Hindlimb muscle (tissue), 1 donor: ENCODE measurements at places on chromosomes 2 and 18.
A peak's percentile ranks its signal among the peaks of the same experiment; 100 is the strongest.

- DNase-seq, result no peak
Measured at GRCh38 chr2:27122791-27123190, 824 bp upstream of the ABHD1 start.

DNA sequence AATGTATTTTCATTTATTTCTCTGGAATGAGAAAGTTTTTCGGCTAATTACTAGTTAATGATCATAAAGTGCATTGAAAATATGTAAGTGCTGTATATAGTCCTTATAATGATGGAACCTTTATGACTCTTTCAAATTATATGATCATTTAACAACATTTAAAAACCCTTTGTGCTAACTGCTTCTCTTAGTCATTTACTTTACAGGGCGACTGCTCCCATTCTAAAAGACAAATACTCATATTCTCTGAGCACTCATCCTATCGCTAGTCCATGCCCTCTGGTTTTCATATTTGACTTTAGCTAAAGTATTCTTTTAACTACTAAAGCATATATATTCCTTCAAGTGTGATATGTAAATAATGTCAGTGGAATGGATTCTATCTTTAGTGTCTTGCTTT lies 168.2 kb downstream of the CDH7 start:
- no peak for DNase-seq

- DNase-seq, result no peak
Measured at GRCh38 chr2:26892133-26892532, 44.2 kb downstream of the DPYSL5 start.

DNA sequence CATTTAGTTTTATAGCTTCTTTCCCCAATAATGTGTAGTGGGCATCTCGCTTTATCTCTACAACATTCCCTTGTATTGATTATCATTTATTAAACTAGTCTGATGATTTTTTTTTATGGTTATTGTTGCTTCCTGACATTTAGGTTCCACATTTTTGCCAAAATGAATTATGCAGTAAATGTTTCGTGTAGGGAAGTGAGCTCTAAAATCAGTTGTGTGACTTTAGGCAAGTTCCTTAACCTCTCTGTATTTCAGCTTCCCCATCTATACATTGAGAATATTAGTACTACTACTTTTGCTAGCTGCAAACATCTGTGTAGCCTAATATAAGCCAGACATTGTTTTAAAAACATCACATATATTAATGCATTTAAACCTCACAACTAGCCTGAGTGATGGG lies 22.9 kb downstream of the SOCS6 start:
- DNase-seq, result no peak

GRCh38 chr2:9208875-9209274 lies 2.3 kb downstream of the ASAP2 start:
- DNase-seq, result no peak

GRCh38 chr18:59051470-59052165 lies 88.1 kb upstream of the SEC11C start:
- no peak for DNase-seq

DNA sequence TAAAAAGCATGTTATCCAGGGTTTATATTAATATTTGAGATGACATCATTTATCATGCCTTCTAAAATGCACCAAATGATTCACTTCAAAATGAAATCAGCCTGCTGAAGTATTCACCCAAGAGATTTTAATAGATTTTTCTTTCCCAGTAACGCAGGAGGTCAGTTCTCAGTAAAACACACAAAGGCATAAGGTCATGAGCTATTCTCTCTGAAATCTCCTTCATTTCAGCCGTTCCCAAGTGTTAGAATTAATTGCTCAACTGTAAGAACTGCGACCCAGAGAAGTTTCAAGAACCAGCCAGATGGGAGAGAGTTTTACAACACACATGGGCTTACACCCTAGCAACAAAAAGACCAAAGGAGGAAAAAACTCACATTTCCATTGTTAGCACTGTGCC lies 84.2 kb upstream of the PHLPP1 start:
- DNase-seq, result no peak

- DNase-seq, result no peak
Measured at GRCh38 chr2:113406114-113406513, 31.4 kb upstream of the ZNG1B start.

DNA sequence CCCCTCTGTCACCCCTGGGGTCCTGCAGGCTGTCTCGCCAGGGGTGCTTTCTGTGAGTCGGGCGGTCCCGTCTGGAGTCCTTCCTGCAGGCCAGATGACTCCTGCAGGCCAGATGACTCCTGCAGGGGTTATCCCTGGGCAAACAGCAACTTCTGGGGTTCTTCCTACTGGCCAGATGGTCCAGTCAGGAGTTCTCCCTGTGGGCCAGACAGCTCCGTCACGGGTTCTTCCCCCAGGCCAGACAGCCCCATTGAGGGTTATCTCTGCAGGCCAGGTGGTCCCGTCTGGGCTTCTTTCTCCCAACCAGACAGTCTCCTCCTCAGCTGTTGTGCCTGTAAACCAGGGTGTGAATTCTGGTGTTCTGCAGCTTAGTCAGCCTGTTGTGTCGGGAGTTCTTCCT lies 27.6 kb downstream of the ADNP2 start:
- no peak for DNase-seq

- DNase-seq, result no peak
Measured at GRCh38 chr18:77061281-77061945, 71.2 kb downstream of the MBP start.

DNA sequence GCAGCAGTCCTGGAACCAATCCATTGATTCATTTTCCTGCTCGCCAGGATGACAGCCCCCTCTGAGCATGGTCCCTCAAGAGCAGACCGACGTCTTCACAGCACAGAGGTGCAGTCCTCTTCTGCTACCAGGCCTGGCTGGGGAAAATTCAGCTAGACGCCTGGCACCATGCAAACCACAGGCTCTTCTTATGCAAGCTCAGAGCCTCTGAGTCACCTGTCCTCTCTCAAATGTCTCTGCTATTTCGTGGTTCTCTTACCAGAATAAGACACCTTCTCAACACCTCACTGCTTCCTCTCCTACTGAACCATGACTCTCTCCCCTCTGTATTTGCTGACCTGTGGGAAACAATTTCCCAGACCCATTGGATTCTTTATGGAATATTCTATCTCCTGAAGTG lies 79.8 kb upstream of the CYRIA start:
- DNase-seq, result no peak

DNA sequence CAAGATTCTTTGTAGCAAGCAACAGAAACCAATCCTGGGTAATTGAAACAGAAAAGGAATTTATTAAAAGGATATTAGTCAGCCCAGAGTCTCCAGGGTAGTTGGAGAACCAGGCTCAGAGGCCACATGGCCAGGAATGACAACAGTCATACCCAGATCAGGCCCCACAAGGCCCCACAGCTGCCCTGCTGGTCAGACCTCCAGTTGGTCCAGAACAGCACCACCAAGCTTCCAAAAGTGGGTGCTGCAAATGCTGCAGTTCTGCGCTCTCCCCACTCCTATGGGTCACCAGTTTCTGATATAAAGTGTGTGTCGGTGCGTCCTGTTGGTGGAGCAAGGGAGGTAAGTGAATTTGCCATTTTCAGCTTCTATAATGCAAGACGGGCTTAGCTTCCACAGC lies 29.9 kb downstream of the KLHL29 start:
- no peak for DNase-seq

DNA sequence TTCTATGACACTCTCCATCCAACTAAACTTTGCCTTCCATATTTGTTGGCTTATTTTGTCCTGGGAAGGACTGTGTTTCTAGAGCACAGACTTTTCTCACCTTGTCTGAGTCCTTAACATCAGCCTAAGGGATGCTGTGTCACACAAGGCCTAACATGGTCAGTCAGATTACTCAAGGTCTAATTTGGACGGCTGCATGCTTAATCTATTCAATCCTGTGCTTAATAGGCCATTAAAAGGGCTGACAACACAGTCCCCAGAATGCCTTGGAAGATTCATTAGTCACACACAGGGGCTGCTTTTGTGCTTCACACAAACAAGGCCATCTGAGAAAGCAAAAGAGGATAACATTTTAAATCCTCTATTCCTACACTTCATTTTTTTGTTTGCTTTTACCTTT lies 84.0 kb downstream of the DYNAP start:
- DNase-seq, result no peak

- no peak for DNase-seq
Measured at GRCh38 chr2:24945907-24946306, 25.8 kb downstream of the DNAJC27 start.

DNA sequence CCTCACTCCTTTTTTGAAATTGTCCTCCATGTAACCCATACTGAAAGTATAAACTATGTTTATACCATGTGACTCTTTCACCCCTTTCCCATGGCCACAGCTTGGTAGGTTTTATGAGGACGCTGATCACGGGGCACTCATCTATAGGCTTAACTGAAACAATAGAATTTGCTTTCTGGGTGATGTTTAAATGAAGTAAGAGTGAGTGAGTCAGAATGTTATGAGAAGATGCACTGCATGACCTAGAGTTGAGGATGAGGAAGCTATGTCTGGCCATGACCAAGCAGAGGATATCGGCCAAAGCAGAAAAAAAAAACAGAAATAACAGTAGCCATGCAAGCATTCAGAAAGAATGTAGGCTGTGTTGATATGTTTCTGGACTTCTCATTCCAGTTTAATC lies 34.9 kb downstream of the SCN1A start:
- no peak for DNase-seq

- DNase-seq, result no peak
Measured at GRCh38 chr2:43293744-43294695, 67.6 kb upstream of the ZFP36L2 start.

DNA sequence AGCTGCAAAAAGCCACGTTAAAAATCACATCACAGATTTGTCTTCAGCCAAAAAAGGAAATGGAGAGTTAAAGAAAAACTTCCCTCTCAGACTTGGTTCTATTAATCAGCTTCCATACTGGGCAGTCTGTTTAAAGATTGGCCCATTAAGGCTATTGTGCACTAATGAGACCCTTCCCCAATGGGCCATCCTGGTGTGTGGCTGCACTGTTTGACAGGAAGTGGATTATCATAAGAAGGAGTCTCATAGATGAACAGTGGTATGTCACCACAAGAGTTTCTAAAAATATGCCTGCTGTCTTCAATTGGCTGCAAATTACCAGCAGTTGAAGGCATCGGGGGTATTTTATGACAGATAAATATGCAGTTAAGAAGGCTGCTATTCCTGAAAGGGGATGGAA lies 247.6 kb upstream of the THSD7B start:
- DNase-seq, result no peak

DNA sequence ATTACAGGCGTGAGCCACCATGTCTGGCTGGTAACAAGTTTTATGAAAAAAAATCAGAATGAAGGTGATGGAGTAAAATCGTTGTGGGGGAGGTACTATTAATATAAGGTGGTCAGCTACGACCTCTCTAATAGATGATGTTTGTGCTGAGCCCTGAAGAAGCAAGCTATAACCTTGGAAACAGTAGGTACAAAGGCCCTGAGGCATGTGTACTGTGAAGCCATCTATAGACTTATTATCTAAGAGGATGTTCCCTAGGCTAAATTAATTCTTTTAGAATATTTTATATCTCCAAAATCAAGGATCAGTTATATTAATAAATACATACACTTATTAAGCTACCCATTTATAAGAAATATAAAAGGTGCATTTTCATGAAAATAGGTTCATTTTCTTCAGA lies 23.3 kb upstream of the SSB start:
- DNase-seq, result no peak

- DNase-seq, result no peak
Measured at GRCh38 chr18:59675346-59675745, 21.9 kb downstream of the CCBE1 start.

DNA sequence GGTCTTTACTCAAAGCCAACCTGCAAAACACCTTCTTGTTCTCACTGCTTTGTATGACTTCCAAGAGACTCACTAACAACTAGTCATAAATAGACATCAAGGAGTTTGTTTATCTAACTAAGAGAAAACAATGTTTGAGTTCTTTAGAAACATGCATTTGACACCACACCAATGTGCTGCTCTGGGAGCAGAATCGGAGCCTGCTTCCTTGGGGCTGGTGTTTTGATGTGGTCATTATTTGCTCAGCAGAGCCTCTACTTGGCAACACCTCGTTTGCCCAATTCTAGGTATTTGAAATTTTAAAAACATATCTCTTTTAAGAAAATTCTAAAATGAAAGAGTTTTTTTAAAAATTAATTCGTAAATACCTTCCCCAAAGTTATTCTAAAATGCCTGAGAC lies 167.5 kb downstream of the BCL2 start:
- no peak for DNase-seq

GRCh38 chr2:75844651-75845050 lies 133.9 kb upstream of the GCFC2 start:
- no peak for DNase-seq

GRCh38 chr2:196068271-196069209 lies at the start of gene DNAH7:
TSS of gene DNAH7 (minus strand) at chr2:196068837. CDS start at chr2:196068711, 126 bp downstream.
- peak; percentile 86 for DNase-seq

GRCh38 chr2:219073413-219074129 lies 12.8 kb upstream of the IHH start:
- DNase-seq, result no peak

- DNase-seq, result no peak
Measured at GRCh38 chr2:216830346-216830745, 29.5 kb downstream of the TNP1 start.

DNA sequence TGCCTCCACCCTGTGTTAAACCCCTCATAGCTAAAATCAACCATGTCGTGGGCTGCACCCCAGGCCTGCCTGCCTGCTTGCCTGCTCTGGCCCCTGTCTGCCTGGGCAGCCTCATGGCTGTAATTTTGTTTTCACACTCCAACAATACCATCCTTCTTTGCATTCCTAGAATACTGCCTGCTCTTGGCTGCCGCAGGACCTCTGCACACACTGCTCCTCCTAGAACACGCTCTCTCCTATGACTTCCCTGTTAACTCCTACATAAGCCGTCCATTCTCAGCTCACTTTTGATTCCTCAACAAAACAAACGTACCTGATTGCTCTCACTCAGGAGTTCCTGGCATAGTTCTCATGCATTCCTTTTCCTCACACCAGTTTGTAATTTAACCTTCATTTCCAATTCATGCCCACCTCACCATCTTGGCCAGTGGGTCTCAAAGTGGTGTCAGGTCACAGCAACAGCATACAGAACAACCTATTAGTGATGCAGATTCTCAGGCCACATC lies 2.5 kb downstream of the UXS1 start:
- DNase-seq, result no peak

DNA sequence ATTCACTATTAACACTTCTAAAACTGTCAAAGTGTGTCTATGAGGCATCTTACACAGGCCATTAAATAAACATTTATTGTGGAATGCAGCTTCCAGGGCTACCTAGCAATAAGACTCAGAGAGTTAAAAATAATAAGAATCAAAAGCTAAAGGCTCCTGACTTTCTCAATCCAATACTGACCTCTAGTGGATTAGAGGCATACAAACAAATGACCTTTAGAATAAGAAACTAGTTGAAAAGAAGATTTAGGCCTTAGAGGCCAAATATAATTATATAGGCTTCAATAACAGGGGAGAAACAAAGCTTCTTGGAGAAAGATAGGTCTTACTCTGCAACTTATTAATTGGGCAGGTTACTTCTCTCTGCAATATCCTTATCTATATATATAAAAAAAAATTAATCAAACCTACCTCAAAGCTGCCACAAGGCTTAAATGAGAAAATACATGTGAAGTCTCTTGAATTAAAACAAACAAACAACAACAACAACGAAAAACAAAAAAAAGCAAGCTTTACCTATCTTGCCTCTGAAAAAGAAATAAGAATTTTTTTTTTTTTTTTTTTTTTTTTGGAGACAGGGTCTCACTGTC lies 246.1 kb downstream of the EXOC6B start:
- peak; percentile 40 for DNase-seq
